Activated T-cell treated with anti-CD3 and anti-CD28 coated beads, Interleukin-2, amount 50 U/mL, for 48 hours (primary cell): ENCODE measurements at places on chromosomes 7 and 10.

DNA sequence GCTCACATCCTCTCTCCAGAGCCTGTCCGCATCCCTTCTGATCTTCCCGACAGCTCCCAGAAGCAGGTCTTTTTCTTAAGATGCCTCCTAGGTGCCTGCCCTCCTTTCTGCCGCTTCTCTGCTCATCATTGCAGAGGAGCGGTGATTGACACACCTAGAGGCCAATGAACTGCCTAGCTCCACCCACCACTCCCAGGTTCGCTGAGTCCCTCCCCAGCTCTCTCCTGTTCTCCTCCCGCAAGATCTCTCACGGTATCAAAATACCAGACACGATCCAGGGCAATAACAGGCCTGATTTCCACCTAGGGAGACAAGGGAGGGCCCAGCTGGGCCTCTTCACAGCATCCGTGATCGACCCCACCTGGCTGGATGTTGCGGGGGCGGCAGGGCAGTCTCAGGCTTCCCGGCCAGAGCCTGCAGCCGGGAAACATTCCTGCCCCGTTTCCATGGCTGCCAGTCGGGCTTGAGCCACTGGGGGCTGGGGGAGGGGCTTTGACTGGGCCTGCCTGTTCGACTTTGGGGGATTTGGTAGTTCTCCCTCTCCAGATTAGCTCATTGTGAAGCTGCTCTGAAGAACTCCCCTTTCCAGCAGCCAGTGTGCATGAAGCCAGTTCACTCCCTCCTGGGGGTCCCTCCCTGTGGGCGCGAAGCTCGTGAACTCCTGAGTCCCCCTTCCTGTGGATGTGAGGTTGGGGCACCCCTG, 373.5 kb downstream of the RPS24 start:
- peak; percentile 82 for DNase-seq

GRCh38 chr10:29598851-29599311, 35.9 kb downstream of the SVIL start:
- no peak for DNase-seq

DNA sequence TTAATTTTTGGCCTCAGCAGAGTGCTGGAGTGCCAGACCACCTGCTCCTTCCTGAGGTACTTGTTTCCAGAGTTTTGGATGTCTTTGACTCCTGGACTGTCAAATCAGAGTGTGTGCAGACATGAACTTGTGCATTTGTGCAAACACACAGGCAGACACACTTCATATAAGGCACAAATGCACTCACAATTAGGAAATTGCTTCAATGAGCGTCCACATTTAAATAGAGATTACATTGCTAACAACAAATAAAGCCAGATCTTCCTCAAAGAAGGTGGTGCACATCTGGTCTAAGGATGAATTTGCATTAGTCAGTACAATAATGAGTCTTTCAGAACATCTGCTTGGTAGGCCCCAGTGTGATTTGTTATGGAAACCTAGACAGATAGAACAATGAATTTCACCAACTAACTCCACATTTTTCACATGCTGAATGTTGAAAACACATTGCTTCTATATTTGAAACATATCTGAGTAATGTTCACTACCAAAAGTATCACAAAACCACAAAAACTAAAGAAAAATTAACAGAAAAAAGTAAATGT, 266.7 kb upstream of the INHBA start:
- DNase-seq: no peak

DNA sequence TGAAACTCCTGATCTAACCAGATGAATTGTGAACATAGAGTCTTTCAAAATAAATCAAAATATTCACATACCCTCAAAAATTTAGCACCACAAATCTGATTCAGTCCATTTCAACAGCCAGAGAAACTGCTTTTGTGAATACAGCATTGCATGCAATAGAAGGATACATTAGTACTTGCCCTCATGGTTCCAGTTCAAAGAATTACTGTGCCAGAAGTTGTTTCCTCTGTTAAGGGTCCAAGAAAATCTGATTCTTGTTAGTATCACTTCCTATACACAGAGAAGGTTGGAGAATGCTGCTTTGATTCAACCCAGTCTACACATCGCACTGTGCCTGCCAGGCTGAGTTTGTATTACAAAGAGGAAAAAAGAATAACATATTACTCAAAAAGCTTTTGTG, 115.6 kb downstream of the TFEC start:
- DNase-seq: no peak

DNA sequence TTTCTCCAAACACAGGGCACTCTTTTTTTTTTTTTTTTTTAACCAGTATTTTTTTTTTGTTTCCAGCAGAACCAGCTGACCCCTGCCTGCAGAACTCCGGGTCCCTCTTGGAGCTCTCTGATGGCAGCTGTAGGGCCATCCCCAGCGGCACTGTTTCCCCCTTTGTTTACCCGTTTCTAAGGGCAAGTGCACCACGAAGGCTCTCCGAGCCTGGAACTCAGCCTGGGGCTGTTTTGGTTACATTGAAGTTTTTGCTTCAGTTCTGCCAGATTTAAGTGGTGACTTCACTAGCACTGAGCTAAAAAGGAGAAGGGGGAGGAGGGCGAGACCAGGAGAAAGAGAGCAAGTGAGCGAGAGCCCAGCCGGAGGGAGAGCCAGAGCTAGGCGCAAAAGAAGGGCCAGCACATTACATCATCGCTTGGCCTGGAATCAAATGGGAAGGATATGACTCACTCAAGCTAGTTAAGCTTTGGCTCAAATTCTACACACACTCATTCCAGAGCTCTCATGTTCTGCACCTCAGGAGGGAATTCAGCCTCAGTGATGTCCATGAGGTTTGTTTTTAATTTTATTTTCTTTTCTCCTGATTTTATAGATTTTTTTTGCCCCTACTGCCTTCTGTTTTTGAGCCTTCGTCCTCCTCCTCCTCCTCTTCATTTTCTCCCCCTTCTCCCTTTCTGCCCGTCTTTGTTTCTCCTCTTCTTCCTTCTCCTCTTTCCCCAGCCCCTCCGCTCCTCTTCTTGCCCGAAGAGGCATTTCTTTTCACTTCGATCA, 272.3 kb downstream of the TRIL start:
- peak; percentile 19 for DNase-seq
